Esophagus mucosa (tissue), 1 donor: ENCODE measurements at places on chromosomes 13 and 19. TPM values are rescaled to one million over a fixed set of nuclear protein-coding genes. Genes with fewer than 3 reads are reported as not detected.

- ATAC-seq, result peak; percentile 8
Measured at GRCh38 chr19:362683-363082, 18.1 kb upstream of the MIER2 start.

- ATAC-seq, result peak; percentile 95
Measured at GRCh38 chr13:20350819-20351218, 118.7 kb upstream of the GJB6 start.

- ATAC-seq, result no peak
Measured at GRCh38 chr13:51971520-51972426, 39.5 kb downstream of the ATP7B start.

DNA sequence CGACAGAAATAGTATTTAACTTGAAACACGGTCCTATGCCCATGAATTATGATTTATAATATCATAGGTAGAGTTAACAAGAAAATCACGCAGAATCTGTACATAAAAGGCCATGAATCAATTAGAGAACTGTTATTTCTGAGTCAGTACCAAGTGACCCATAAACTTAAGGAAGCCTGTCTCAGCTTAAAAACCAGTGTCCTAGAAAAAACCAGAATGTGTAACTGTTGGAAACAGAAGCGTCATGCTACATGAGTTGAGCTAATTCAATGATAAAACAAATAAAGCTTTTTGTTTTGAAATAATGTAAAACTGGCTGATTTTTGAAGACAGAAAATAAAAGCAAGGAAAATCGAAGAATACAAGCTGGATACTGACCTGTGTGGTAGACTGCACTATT, 34.8 kb upstream of the SGCG start:
- ATAC-seq, result no peak

CADM4 gene
- 13.0 TPM for total RNA-seq

MTRF1 gene
- total RNA-seq, result 9.2 TPM

ZNF506 gene
- total RNA-seq, result 10.0 TPM

RFXAP gene
- total RNA-seq, result 2.6 TPM
